ENCODE measurements at places on chromosomes 5 and 9.

DNA sequence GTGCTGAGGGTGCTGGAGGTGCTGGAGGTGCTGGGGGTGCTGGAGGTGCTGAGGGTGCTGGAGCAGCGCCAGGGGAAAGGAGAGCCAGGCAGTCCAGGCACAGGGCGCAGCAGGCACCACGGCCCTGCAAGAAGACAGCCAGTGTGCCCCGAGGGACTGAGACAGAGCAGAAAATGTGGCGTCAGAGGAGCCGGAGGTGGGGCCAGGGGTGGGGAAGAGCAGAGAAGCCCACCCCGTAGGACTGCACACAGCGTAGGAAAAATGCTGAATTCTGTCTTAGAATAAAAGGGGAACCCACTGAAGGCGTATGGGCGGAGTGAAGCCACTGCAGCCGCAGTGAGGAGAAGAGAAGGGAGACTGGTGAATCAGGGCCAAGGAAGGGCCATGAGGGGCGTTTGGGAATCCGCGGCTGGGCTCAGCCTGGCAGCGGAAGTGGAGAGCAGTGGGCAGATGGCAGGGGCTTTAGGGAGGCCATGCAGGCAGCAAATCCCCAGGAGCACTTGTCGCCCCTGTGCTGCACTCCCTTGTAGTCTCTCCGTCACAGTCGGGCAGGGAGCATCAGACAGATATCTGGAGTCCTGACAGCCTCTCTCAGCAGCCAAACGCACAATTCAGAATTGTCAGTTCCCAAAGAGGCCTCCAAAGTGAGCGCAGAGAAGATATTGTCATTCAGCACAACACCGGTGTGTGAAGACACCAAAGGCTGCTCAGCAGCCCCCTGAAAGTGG is 35.9 kb upstream of the LECT2 start:
- H3K4me1 ChIP-seq, result no peaks in the 10 kb centered on the region
- H3K4me3 ChIP-seq, result no peak overlapping the region
- H3K27me3 ChIP-seq, result peaks cover 34% of the 10 kb centered on the region

GRCh38 chr9:26502311-26502710 is 390.3 kb downstream of the CAAP1 start:
- H3K4me3 ChIP-seq, result no peak overlapping the region
- no peak for DNase-seq
- peaks cover 9% of the 10 kb centered on the region for H3K27me3 ChIP-seq
- no peaks in the 10 kb centered on the region for H3K36me3 ChIP-seq

DNA sequence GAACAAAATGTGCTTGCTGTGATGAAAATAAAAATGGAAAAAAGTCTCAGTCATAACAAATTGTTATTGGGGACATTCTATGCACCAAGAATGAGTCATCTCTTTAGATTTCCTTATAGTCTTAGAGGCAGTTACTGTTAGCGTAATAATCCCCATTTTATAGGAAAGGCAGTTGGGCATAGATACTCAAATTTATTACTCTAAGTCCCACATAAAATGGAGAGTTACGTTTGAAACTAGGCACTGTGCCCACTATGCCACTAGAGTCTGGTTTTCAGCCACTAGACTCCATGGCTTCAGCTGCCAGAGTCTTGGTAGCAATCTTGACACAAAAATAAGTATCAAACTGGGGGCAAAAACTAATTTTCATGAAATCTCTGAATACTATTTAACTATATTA is 317.9 kb upstream of the MEF2C start:
- H3K27me3 ChIP-seq, result no peaks in the 10 kb centered on the region
- H3K4me3 ChIP-seq, result no peak overlapping the region
- peaks cover 5% of the 10 kb centered on the region for H3K36me3 ChIP-seq
- no peak overlapping the region for H3K27ac ChIP-seq
- no peak for DNase-seq

GRCh38 chr5:8828596-8829322 is 717.1 kb downstream of the SEMA5A start:
- H3K27ac ChIP-seq, result no peak overlapping the region
- H3K36me3 ChIP-seq, result no peaks in the 10 kb centered on the region
- no peaks in the 10 kb centered on the region for H3K27me3 ChIP-seq

DNA sequence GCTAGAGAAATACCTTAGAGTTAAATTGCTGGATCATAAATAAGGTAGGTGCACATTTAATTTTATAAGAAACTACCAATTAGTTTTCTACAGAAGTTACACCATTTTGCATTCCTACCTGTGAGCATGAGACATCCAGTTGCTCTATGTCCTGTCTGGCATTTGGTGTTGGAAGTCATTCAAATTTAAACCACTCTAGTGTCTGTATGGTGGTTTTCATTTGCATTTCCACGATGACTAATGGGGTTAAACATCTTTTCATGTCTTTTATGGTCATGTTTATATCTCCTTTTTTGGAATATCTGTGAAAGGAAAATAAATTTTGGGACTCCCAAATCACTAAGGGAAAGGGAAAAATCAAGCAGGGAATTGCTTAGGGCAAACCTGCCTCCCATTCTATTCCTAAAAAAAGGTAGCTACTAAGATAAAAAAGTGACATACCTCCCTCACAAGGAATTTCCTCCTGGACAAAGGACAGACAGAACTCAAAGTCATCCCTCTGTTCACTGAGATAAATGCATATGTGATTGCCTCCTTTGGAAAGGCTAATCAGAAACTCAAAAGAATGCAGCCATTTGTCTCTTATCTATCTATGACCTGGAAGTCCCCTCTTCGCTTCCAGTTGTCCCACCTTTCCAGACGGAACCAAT is 31.6 kb upstream of the ADCY2 start:
- H3K27me3 ChIP-seq, result no peaks in the 10 kb centered on the region
- peaks cover 7% of the 10 kb centered on the region for H3K4me1 ChIP-seq
- H3K36me3 ChIP-seq, result no peaks in the 10 kb centered on the region
- H3K4me3 ChIP-seq, result no peak overlapping the region

DNA sequence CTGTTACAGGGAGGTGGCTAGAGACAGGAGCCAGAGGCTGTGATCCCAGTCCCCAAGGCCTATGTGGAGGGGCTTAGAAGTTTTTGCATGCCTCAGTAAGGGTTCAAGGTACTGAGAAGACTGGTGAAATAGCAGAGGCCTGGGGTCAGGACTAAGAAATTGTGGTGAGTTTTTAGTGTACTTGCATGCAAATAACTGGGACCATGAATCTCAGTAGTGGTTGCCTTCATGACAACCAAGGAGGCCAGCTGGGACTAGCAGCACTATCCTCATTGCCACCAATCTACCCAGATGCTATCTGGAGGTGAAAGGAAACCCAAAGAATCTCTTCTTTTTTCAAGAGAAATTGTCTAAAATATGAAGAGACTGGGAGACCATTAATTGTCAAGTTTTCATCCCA is 395.1 kb downstream of the CETN3 start:
- peaks cover 6% of the 10 kb centered on the region for H3K4me1 ChIP-seq
- DNase-seq, result no peak
- H3K27me3 ChIP-seq, result no peaks in the 10 kb centered on the region

DNA sequence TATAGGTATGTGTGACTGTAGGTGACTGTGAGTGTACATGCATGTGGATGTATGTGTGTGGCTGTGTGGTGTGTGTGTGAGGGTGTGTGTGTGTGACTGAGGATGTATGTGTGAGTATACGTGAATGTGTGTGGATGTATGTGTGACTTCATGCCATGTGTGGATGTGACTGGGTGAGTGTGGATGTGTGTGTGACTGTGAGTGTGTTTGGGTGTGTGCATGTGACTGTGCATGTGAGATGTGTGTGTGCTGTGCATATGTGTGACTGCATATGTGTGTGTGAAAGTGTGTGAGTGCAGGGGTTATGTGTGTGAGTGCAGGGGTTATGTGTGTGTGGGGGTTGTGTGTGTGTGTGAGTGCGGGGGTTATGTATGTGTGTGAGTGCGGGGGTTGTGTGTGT is 42.3 kb downstream of the RXRA start:
- DNase-seq, result no peak
- H3K27me3 ChIP-seq, result no peaks in the 10 kb centered on the region
- no peaks in the 10 kb centered on the region for H3K36me3 ChIP-seq
- no peak overlapping the region for H3K4me3 ChIP-seq
- H3K27ac ChIP-seq, result peak overlapping the region; percentile 9

- DNase-seq, result no peak
- no peaks in the 10 kb centered on the region for H3K36me3 ChIP-seq
- peaks cover 12% of the 10 kb centered on the region for H3K4me1 ChIP-seq
- H3K27ac ChIP-seq, result no peak overlapping the region
These were observed 125.5 kb upstream of the RAI14 start for GRCh38 chr5:34530637-34531036.

DNA sequence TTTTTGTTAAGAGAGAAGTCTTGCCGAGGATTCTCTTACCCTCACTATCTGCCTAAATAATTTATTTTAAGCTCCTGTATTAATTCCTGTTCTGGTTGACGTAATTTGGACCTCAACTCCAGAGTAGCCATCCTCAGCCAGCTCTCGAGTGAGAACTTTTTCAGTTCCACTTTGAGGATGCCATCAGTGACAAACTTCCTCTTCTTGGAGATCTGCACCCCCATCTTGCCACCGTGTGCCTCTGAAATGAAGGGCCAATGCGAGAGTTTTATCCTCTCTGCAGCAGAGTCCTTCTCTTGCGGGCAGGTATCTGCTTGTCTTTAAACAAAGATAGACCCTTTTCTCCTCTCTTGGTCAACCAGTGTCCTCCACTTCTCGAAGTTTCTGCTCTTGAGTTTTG is 19.5 kb upstream of the TMEM174 start:
- H3K36me3 ChIP-seq, result no peaks in the 10 kb centered on the region
- no peak for DNase-seq
- H3K27me3 ChIP-seq, result peaks cover 20% of the 10 kb centered on the region
- peaks cover 11% of the 10 kb centered on the region for H3K4me1 ChIP-seq

DNA sequence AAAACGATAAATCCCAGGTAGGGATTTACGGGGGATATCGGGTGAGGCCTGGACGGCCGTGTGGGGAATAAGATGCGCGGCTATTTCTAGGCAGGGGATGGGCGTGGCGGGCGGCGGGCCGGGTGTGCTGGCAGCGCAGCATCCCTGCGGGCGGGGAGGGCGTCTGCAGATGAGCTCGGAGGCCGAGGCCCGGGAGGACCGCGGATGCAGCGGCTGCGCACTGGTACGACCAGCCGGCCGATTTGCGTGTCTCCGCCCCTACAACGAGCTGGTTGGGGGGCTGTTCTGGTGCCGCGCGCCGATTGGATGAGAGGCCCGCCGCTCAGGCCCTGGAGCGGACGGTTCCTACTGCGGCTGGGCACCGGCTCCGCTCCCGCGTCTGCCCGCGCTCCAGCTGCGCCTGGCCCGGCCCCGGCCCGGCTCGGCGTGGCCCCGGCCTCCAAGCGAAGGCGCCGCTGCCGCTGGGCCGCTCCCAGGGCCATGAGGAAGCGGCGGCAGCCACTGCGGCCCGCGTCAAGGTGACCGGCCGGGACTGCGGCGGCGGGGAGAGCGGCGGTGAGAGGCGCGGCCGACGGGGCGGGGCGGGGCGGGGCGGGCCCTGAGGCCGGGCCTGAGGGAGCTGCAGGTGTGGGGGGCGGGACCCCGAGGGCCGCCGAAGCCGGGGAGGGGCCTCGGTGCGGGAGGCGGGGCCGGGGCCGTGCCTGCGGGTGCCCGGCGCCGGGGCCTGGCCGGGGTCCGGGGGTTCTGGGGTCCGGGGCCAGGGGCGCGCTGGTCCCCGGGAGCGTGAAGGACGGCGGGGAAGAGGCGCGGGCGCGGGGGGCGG is at the start of gene RALGPS1:
TSS of gene RALGPS1 (plus strand) at position 325 of the 823 bp plus-strand sequence. CDS start 47,508 bp downstream, outside the sequence.
- no peaks in the 10 kb centered on the region for H3K36me3 ChIP-seq
- H3K27me3 ChIP-seq, result peaks cover 28% of the 10 kb centered on the region
- H3K27ac ChIP-seq, result peak within 1 kb of the TSS; percentile 95
- peak; percentile 88 for DNase-seq

GRCh38 chr9:106478727-106479126 is 384.2 kb upstream of the ZNF462 start:
- H3K4me3 ChIP-seq, result no peak overlapping the region
- H3K4me1 ChIP-seq, result peaks cover 12% of the 10 kb centered on the region
- H3K36me3 ChIP-seq, result peaks cover 1% of the 10 kb centered on the region
- H3K27ac ChIP-seq, result no peak overlapping the region

- H3K4me1 ChIP-seq, result peaks cover 8% of the 10 kb centered on the region
- DNase-seq, result no peak
- no peak overlapping the region for H3K27ac ChIP-seq
- no peak overlapping the region for H3K4me3 ChIP-seq
- H3K36me3 ChIP-seq, result no peaks in the 10 kb centered on the region
These were observed 134.9 kb upstream of the CDKN2B start for GRCh38 chr9:22143799-22144625.

GRCh38 chr9:123778232-123778902 is 151.6 kb downstream of the DENND1A start:
- peaks cover 6% of the 10 kb centered on the region for H3K27me3 ChIP-seq
- H3K4me1 ChIP-seq, result peaks cover 6% of the 10 kb centered on the region

DNA sequence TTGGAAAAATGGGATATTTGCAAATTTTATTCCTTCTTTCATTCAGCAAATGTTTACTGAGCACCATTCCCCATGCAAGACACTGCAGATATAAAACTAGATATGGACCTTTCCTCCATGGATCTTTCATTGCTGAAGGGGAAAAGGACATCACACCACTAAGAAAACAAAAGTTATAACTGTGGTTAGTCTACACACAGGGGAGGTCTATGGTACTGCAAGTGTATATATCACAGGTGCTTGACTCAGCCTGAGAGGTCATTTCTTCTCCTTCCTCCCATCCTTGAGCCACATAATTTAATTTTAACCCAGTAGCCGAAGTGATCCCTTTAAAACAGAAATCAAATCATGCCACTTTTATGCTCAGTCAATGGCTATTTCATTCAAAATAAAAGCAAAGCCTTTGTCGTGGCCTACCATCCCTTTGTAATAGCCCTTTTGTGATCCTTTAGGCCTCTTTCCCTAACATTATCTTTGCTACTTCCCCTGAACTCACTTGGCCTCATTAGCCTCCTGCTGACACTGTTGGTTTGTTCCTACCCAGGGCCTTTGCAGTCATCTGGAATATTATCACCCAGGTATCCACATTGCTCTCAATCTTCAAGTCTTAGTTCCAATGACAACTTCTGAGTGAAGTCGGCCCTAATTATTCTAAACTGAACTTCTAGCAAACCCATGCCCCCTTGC is 213.2 kb downstream of the GABRB2 start:
- DNase-seq, result no peak
- no peak overlapping the region for H3K27ac ChIP-seq
- H3K27me3 ChIP-seq, result no peaks in the 10 kb centered on the region
- H3K4me1 ChIP-seq, result peaks cover 7% of the 10 kb centered on the region
- no peak overlapping the region for H3K4me3 ChIP-seq

Data from progenitor cell of endocrine pancreas (in vitro differentiated cells).